ENCODE measurements at places on chromosomes 1 and 21.

- no peak for DNase-seq
Observed at GRCh38 chr1:197842646-197843045, 59.8 kb upstream of the C1orf53 start.

DNA sequence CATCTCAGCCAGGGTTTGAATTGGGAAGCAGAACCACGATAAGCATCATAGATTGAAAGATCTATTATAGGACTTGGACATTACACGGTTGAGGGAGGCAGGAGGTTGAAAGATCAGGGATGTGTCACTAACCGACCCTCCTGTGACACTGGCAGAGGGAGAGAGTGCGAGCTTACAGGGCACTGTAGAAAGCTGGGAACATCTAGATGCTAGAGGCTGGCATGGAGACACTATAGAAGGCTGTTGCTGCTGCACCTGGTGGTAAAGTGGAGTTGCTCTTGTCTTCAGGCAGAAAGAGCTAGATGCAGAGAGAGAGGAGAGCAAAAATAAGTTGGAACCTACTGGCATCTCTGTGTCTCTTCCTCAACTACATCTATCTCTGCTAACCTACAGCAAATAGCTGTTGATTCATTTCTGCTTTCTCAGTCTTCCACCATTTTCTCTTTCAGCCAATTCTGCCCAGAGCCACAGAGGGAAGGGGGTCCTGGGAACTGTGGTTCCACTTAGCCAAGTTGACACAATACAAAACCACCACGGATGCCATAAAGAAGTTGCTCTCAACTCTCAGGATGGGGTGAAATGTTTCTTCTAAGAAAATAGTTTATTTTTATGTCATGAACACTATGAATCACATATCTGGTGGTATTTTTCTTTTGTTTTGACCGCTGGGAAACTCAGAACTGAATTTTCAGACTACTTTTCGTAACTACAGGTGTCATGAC lies 155.9 kb downstream of the ZNF281 start:
- no peak for DNase-seq

DNA sequence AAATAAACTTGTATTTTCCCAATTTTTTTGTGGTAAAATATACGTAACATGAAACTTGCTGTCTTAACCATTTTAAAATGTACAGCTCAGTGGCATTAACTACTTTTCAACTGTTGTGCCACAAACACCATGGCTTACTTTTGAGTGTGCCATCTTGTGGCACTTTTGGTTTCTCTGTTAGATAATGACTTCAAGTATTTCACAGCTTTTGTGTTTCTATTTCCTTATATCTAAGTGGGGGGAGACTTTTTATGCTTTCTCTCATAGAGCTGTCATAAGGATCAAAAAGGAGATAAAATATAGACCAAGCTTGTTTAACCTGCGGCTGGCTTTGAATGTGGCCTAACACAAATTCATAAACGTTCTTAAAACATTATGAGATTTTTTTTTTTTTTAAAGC lies 44.3 kb downstream of the CDC14A start:
- DNase-seq, result no peak

GRCh38 chr1:44848456-44849181 lies 5.6 kb upstream of the PTCH2 start:
- DNase-seq, result no peak
